ENCODE measurements at places on chromosomes 7 and 10. TPM values are rescaled to one million over a fixed set of nuclear protein-coding genes. Genes with fewer than 3 reads are reported as not detected.

The INMT gene
- total RNA-seq: not detected

The KMT2E gene
- 360 TPM for total RNA-seq

DNA sequence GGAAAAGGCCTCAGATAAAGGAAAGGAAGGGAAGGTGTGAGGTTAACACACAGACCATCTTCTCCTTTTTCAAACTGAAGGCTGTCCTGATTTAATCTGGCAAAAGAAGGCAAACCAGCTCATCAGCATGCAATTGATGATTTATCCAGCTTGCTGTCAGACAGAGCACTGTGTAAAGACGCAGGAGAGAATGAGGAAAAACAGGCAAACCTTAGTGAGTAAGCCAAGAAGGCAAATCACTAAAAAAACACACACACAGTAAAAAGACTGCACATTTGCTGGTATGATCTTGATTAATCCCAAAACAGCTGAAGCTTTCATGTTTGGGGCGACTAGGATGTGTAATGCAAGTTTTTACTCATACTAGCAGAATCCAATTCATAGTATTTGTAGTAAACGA is 65.8 kb upstream of the SKAP2 start:
- peaks cover 6% of the 10 kb centered on the region for H3K27me3 ChIP-seq
- no peak overlapping the region for H3K4me3 ChIP-seq
- no peak overlapping the region for H3K27ac ChIP-seq
- H3K36me3 ChIP-seq: no peaks in the 10 kb centered on the region

- H3K27ac ChIP-seq: peak overlapping the region; percentile 92
- no peaks in the 10 kb centered on the region for H3K36me3 ChIP-seq
- H3K4me3 ChIP-seq: peak overlapping the region; percentile 66
- peak; percentile 43 for DNase-seq
- peaks cover 18% of the 10 kb centered on the region for H3K4me1 ChIP-seq
Observed at GRCh38 chr7:156640949-156641485, 443 bp downstream of the RNF32 start.

The CALY gene
- total RNA-seq: 1.8 TPM

DNA sequence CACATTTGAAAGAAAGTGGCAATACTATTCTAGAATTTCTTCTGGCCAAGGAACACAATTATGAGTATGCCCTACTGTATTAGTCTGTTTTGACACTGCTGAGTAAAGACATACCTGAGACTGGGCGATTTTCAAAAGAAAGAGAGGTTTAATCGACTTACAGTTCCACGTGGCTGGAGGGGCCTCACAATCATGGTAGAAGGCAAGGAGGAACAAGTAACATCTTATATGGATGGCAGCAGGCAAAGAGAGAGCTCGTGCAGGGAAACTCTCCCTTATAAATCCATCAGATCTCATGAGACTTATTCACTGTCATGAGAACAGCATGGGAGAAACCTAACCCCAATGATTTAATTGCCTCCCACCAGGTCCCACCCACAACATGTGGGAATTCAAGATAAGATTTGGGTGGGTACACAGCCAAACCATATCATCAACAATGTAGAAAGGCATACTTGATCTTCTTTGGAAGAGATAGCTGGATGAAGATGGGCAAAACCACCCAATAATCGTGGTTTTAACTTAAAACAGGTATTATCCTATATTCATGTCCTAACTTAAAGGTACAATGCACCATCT is 113.9 kb downstream of the ETV1 start:
- no peak overlapping the region for H3K27ac ChIP-seq
- H3K27me3 ChIP-seq: no peaks in the 10 kb centered on the region
- H3K4me1 ChIP-seq: no peaks in the 10 kb centered on the region
- no peaks in the 10 kb centered on the region for H3K36me3 ChIP-seq

DNA sequence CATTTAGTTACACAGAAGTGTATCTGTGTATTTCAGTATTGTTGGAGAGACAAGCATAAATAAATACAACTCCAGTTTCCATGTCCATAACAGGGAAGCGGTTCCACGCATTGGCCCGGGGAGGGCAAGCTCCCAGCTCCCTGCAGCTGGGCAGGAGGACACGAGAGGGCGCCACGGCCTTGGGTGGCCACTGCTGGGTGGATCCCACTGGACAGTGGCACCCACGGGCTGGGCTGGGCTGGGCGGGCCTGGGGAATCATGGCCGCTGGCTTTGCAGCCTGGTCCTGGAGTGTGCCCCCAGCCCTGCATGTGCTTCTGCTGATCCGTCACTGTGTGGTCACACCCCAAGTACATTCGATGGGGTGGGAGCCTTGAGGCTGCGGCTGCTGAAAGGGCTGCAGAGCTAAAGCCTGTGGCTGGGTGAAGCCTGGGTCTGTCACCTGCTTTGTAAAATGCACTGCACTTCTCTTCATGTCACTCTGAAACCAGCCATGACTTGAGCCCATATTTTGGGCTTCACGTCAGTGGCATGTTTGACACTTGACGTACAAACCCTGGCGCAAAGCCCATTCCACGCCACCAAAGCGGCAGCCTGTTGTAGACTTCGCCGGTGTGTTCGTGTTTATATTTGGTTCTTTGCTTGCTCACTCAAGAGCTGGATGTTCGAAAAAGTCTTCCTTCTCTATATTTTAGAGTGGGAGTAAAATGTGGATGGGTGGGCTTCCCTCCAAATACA is 27.5 kb downstream of the LRRC27 start:
- no peaks in the 10 kb centered on the region for H3K4me1 ChIP-seq
- H3K36me3 ChIP-seq: no peaks in the 10 kb centered on the region
- H3K27ac ChIP-seq: no peak overlapping the region

- no peak for DNase-seq
- no peak overlapping the region for H3K4me3 ChIP-seq
- no peak overlapping the region for H3K27ac ChIP-seq
- no peaks in the 10 kb centered on the region for H3K27me3 ChIP-seq
- H3K36me3 ChIP-seq: no peaks in the 10 kb centered on the region
- no peaks in the 10 kb centered on the region for H3K4me1 ChIP-seq
Observed at GRCh38 chr10:16905320-16905719, 88.1 kb upstream of the RSU1 start.

GRCh38 chr7:70346844-70347462 is 748.7 kb downstream of the AUTS2 start:
- H3K36me3 ChIP-seq: no peaks in the 10 kb centered on the region
- DNase-seq: no peak
- H3K27me3 ChIP-seq: no peaks in the 10 kb centered on the region
- H3K4me1 ChIP-seq: no peaks in the 10 kb centered on the region

- no peak overlapping the region for H3K4me3 ChIP-seq
- H3K36me3 ChIP-seq: no peaks in the 10 kb centered on the region
- peaks cover 3% of the 10 kb centered on the region for H3K27me3 ChIP-seq
- no peaks in the 10 kb centered on the region for H3K4me1 ChIP-seq
- no peak overlapping the region for H3K27ac ChIP-seq
- no peak for DNase-seq
Observed at GRCh38 chr10:78921895-78922294, 146.9 kb upstream of the ZMIZ1 start.

DNA sequence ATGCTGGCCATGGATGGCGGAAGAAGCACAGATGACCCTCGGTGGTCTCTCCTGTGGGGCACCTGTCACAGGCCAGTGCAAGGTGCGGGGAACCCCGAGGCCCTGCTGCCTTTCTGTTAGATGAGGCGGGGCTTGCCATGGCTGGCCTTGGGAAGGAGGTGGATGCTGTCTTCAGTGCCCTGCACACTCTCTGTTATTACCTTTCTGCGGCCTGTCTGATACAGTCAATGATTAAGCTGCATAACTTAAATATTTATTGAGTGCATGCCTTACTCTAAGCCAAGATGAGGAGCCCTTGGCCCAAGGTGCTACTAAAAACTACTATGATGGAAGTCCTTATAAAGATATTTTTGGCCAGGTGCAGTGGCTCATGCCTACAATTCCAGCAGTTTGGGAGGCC is 36.7 kb upstream of the MNX1 start:
- no peak overlapping the region for H3K27ac ChIP-seq
- H3K4me1 ChIP-seq: no peaks in the 10 kb centered on the region
- H3K27me3 ChIP-seq: no peaks in the 10 kb centered on the region
- no peak for DNase-seq

DNA sequence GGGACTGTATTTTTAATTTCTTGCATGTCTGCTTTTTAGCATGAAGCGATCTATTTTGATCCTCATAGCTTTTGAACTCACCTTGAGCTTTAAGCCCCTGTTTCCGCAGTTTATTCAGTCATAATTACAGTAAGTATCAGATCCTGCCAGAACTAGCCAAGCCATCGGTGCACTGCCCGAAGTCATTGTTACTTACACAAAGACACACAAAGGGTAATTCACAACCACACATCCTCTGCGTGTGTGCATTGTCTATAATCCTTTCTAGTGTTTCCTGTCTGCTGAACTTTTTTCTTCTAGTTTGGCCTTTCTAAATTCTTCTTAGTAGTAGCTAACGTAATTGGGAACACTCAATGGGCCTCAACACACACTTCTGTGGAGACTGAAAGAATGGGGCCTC is 133.0 kb downstream of the SFMBT2 start:
- H3K4me1 ChIP-seq: no peaks in the 10 kb centered on the region
- no peak overlapping the region for H3K4me3 ChIP-seq
- no peak overlapping the region for H3K27ac ChIP-seq
- H3K36me3 ChIP-seq: no peaks in the 10 kb centered on the region
- no peaks in the 10 kb centered on the region for H3K27me3 ChIP-seq
- DNase-seq: no peak

DNA sequence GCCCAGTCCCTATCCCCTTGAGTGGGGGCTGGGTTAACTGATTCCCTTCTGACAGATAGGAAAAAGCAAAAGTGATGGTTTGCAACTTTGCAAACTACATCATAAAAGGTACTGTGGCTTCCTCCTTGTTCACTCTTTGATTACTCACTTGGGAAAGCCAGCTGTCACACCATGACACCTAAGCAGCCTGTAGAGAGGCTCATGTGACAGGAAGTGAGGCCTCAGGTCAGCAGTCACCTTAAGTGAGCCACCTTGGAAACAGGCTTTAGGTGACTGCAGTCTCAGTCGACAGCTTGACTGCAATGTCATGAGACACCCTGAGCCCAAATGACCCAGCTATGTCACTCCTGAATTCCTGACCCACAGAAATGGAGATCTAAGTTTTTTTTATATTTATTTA is 4.3 kb upstream of the CHCHD2 start:
- no peak overlapping the region for H3K27ac ChIP-seq
- peaks cover 2% of the 10 kb centered on the region for H3K27me3 ChIP-seq
- peaks cover 14% of the 10 kb centered on the region for H3K4me1 ChIP-seq
- DNase-seq: no peak

DNA sequence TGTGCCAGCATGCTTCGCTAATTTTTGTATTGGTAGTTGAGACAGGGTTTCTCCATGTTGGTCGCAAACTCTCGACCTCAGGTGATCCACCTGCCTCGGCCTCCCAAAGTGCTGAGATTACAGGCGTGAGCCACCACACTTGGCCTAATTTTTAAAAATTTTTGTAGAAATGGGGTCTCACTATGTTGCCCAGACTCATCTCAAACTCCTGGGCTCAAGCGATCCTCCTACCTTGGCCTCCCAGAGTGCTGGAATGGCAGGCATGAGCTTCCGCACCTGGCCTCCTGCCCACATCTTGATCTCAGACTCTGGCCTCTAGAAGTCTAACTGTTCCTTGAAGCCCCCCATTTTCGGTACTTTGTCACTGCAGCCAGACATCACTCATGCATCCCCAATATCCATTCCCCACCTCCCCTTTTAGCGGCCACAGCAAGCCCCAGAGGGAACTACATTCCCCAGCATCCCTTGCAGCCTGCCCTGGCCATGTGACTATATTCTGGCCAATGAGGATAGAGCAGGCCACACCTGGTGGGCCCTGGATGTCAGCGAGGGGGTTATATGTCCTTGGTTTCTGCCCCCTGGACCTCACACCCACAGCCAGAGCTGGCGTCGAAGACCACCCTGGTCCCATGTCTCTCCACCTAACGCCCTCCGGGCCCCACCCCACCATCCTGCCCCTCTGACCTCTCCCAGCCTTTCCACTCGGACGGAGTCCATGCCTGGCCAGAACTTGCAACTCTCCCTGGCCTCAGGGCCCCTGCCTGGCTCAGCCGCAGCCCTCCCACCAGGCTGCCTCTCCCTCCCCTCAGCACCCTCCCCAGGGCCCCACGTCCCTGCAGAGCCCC is 33.8 kb downstream of the MICALL2 start:
- H3K27ac ChIP-seq: no peak overlapping the region
- no peak overlapping the region for H3K4me3 ChIP-seq
- H3K36me3 ChIP-seq: no peaks in the 10 kb centered on the region

Measured in CD4-positive, CD25-positive, alpha-beta regulatory T cell (primary cell).